Left lung (tissue), 14 donors: ENCODE measurements at places on chromosomes 7 and 10. TPM values are rescaled to one million over a fixed set of nuclear protein-coding genes. Genes with fewer than 3 reads are reported as not detected.

The ZP3 gene
- total RNA-seq = 3.3 TPM

The MBL2 gene
- total RNA-seq = not detected

The PIP gene
- not detected for total RNA-seq

The IRF5 gene
- total RNA-seq = 18.2 TPM

The INSIG1 gene
- total RNA-seq = 170 TPM
